ENCODE measurements at places on chromosomes 13 and 19. TPM values are rescaled to one million over a fixed set of nuclear protein-coding genes. Genes with fewer than 3 reads are reported as not detected.

The LMTK3 gene
- total RNA-seq = 13.9 TPM

DNA sequence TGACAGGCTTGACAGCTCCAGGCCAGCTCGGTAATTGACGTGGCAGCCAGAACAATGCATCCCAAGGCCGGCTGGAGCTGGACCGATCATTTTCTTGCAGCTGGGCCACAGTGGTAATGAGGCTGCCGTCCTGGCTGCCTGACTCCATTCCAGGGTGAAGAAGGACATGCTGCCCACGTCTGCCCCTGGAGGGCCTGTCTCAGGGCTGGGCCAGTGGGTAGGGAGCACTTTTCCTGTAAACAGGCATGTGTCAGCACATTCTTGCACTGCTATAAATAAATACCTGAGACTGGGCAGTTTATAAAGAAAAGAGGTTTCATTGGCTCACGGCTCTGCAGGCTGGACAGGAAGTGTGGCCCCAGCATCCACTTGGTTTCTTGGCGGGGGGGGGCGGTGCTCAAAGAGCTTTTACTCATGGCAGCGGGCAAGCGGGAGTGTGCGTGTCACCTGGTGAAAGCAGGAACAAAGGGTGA, 38.1 kb upstream of the KCTD15 start:
- H3K36me3 ChIP-seq = no peaks in the 10 kb centered on the region
- no peaks in the 10 kb centered on the region for H3K4me1 ChIP-seq
- H3K4me3 ChIP-seq = no peak overlapping the region
- no peak overlapping the region for H3K27ac ChIP-seq
- DNase-seq = no peak
- peaks cover 83% of the 10 kb centered on the region for H3K27me3 ChIP-seq

The PPM1N gene
- 5.0 TPM for total RNA-seq

DNA sequence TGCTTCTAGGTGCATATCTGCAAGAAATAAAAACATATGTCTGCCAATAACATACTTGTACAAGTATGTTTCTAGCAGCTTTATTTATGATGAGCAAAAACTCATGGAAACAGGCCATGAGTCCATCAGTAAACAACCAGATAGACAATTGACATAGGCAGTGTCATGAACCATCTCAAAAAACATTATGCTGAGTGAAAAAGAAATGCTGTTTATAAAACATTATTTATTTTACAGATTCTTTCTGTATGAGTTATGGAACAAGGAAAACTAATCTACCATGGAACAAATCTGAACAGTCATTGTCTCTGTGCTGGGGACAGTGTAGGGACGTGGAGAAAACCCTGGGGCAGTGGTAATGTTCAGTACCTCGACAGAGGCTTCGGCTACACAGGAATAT, 283.9 kb downstream of the UQCRFS1 start:
- no peaks in the 10 kb centered on the region for H3K4me1 ChIP-seq
- H3K36me3 ChIP-seq = no peaks in the 10 kb centered on the region
- peaks cover 16% of the 10 kb centered on the region for H3K27me3 ChIP-seq
- H3K4me3 ChIP-seq = no peak overlapping the region
- DNase-seq = no peak

GRCh38 chr13:32309312-32310133, 5.6 kb downstream of the ZAR1L start:
- H3K27me3 ChIP-seq = no peaks in the 10 kb centered on the region
- H3K4me3 ChIP-seq = no peak overlapping the region
- H3K36me3 ChIP-seq = no peaks in the 10 kb centered on the region
- H3K27ac ChIP-seq = no peak overlapping the region
- DNase-seq = no peak

The THAP8 gene
- total RNA-seq = 6.2 TPM

DNA sequence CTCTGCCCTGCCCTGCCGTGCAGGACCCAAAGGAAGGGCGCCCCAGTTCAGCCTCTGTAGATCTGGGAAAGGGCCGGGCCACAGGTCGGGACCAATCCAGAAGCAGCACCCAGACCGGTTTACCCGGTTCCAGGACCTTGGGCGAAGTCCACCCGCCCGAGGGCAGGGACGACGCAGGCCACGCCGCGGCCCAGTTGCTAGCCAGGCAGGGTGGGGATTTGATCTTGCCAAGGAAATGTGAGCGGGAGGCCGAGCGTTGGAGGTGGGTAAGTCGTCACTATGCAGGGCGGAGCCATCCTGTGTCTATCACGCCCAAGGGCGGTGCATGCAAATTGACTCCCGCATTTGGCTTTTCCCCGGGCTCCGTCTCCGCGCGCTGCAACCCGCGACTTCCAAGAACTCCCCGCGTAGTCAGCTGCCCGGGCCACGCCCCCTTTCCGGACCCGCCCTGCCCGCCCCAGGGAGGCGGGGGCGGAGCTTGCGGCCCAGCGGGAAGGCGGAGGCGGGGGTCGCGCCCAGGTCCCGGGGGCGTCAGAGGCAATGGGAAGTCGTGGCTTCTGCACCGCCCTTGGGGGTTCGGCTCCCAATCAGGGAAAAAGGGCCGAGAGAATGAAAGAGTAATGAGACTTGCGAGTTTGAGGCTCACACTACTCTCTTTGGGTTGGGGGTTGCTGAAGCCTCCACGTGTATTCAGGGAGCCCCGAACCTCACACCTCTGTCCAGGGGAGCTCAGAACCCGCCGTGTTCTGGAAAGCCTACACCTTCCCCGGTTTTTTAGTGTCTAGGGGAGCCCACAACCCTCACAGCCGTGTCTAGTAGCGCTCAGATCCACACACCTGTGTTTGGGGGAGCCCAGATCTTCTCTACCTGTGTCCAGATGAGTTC, 12.8 kb downstream of the IER2 start:
- H3K4me3 ChIP-seq = peak overlapping the region; percentile 63
- H3K27ac ChIP-seq = peak overlapping the region; percentile 99
- DNase-seq = peak; percentile 99
- H3K4me1 ChIP-seq = peaks cover 68% of the 10 kb centered on the region
- H3K36me3 ChIP-seq = no peaks in the 10 kb centered on the region

The ATP4A gene
- not detected for total RNA-seq

Data from PC-9 (cell line).